ENCODE measurements at places on chromosomes 12 and 14.

GRCh38 chr12:56763753-56764657 lies 881 bp downstream of the HSD17B6 start:
- no peak for DNase-seq

DNA sequence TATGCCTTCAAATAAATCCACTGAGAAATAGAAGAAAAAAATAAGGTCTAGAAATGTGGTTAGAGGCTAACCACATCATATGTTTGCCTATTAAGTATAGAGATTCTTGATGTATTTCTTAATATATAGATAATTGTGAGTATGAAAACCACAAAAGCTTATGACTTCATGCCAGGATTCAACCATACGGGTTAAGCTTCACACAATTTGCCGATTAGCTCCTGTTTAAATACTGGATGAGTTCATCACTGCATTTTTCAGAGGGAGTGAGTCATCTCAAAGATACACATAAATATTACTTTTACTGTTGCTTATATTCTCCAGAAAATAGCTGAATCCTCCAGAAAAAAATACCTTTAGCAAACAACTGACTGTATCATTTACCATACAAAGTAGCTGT lies 79.6 kb downstream of the RPL10L start:
- no peak for DNase-seq

DNA sequence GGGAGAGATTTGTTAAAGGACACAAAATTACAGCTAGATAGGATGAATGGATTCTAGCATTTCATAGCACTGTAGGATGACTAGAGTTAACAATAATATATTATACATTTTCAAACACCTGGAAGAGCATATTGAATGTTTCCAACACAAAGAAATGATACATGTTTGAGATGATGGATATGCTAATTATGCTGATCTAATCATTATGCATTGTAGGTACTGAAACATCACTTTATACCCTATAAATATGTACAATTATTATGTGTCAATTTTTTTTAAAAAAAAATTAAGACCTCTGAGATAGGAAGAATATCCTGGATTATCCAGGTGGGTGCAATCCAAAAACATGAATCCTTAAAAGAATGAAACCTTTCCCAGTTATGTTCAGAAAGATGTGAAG lies 100.3 kb upstream of the CPNE8 start:
- DNase-seq, result no peak

- no peak for DNase-seq
Measured at GRCh38 chr12:122001466-122002209, 20.0 kb upstream of the BCL7A start.

DNA sequence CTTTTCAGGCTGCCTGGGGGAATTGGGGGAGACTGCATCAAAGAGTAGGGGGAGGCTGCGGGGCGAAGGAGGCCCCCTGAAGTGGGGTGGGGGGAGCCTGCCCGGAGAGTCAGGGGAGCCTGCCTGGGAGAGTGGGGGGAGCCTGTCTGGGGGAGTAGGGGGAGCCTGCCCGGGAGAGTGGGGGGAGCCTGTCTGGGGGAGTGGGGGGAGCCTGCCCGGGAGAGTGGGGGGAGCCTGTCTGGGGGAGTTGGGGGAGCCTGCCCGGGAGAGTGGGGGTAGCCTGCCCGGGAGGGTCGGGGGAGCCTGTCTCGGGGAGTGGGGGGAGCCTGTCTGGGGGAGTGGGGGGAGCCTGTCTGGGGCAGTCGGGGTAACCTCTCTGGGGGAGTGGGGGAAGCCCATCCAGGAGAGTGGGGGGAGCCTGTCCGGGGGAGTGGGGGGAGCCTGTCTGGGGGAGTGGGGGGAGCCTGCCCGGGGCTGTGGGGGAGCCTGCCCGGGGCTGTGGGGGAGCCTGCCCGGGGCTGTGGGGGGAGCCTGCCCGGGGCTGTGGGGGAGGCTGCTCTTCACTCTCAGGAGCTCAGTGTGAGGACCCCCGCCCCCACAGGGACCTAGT lies 6.5 kb upstream of the DEGS2 start:
- no peak for DNase-seq

DNA sequence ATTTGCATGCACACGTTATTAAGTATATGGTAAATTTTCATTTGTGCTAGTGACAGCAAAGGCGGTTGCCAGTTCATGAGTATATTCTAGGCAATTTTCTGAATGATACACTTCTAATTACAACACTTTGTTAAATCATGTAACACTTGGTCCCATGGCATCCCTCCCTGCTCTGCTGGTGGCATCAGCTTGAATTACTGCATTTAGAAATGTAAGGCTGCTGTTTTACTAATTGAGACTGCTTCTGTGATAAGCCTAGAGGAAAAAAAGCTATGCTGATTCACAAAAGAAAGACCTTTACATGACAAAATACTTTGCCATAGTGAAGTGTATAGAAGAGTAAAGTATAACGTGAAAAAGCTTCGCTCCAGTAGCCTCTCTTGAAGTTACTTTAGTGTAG lies 636.1 kb downstream of the KCNH5 start:
- DNase-seq, result no peak

DNA sequence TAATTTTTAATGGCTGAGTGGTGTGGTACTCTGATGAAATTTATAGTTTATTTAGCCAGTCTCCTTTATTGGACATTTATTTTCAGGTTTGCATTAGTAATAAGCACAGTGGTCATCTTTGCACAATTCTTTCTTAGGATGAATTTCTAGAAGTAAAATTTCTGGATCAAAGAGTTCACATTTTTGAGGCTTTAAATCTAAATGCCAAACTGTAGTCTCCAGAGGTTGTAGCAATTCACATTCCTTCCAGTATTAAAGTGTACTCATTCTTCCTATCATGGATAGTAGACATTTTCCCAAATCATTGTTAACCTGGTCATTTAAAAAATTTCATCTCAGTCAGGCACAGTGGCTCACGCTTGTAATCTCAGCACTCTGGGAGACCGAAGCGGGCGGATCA lies 24.8 kb downstream of the SLC39A9 start:
- DNase-seq, result no peak

GRCh38 chr12:43123461-43123860 lies 428.5 kb downstream of the ADAMTS20 start:
- DNase-seq, result no peak

All from activated naive CD8-positive, alpha-beta T cell treated with anti-CD3 and anti-CD28 coated beads, Interleukin-2, amount 50 U/mL, for 16 hours (primary cell).